ENCODE measurements at places on chromosomes 13 and 19. TPM values are rescaled to one million over a fixed set of nuclear protein-coding genes. Genes with fewer than 3 reads are reported as not detected.

GRCh38 chr13:112071102-112071722, 4.3 kb downstream of the SOX1 start:
- no peak for DNase-seq

The ZNF440 gene
- total RNA-seq = 8.4 TPM

GRCh38 chr19:39416152-39417120, 4.0 kb downstream of the PLEKHG2 start:
- no peak for DNase-seq

- DNase-seq = no peak
Measured at GRCh38 chr13:28573595-28574373, 78.9 kb upstream of the FLT1 start.

DNA sequence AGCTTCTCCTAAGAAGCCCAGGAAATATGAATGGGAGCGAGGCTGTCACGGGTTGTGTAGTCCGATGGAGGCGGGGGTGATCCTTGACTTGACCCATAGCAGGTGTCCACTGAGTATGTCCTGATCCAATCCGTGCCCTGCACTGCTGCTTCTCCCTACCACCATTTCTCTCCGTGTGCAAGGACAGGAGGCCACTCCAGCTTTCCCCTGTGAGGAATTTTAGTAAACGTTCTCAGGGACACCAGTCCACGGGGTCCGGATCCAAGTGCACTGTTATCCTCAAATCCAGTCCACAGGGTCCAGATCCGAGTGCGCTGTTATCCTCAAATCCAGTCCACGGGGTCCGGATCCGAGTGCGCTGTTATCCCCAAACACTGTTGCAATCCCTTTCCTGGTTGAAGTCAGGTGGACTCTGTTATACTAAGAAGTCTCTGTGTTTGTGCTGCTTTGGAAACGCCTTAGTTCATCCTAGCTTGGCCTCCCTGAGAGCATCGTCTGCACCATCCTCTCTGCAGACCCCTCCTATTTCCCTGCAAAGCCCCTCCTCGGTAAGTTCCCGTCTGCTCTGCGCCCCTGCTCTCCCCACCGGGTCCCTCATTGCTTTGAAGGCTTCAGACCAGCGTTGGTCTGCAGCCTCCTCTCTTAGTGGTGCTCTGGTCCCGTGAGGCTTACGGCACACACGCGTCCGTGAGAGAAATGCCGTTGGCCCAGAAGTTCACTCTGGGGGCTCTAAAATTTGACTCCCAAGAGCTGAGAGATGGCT, 303.5 kb downstream of the TEX29 start:
- DNase-seq = no peak

- no peak for DNase-seq
Measured at GRCh38 chr19:41939861-41940730, 11.8 kb upstream of the ERFL start.

The KLK8 gene
- not detected for total RNA-seq

DNA sequence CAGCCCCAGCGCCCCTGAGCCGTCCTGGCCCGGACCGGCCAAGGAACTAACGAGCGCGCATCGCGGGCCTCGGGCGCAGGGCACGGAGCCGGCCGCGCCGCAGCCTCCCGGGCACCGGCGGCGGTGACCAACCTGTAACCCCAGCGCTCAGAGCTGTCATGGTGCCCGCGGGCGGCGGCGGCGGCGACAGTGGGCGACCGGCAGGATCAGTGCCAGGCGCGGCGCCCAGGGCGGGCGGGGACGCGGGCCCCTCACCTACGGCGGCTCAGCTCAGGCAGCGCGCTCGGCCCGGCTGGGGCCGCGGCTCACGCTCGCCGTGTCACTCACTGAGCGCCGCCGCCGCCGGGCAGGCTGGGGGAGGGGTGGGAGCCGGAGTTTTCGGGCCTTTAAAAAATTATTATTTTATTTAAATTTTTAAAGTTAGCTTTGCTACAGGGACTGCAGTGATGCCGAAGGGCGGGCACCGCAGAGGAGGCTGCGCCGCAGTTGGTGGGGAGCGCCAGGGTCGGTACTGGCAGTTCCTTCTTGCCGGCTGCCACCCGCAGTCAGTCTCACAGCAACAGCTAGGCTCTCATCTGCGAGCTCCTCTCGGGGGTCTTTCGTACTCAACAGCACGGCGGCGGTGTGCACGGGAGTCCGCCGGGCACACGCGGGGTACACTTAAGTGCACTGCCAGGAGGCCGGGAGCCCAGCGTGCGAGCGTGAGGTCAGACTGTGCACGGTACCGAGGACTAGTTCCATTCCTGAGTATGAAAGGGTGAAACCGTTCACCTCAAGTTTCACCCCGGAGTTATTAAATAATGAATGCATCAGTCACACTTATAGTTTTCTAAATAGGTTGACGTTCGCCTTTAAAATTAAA, at the start of gene NALCN:
TSS of gene NALCN (minus strand) at position 328 of the 862 bp plus-strand sequence. CDS start 17,382 bp downstream, outside the sequence.
- no peak for DNase-seq

The PSENEN gene
- total RNA-seq = 9.0 TPM

DNA sequence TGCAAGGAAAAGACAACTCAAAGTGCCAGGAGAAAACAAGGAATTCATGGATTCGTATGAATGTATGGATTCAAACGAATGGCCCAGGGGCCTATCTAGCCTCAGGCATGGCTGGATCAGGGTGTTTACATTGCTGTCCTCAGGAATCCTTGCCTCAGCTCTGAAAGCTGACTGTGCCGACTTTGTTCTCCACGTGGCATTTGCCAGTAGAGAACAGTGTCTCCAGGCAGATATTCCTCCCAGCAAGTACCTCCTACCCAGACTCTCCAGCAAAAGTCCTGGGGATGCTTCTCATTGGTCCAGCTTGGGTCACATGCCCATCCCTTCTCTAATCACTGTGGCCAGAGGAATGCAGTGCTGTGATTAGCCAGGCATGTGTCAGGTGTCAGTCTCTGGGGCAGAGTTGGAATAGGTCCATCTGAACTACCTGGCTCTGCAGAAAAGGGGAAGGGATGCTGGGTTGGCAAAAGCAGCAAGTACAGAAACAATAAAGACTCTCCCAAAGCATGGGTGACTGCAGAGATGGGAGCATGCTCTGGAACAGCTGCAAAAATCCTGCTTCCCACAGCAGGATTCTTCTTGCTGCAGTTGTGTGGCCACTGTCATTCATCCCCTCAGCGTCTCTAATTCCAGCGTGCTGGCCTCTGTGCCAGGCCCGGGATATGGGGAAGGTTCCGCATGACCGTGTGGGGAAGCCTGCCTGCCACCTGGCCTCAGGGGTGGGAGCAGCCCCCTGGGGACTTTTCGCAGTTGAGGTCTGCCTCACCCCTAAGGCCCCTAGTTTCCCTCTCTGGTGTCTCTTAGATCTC, 30.0 kb downstream of the CCNE1 start:
- peak; percentile 57 for DNase-seq

GRCh38 chr13:75161804-75162203, 320.2 kb downstream of the TBC1D4 start:
- no peak for DNase-seq

GRCh38 chr13:36848199-36848982, 29.4 kb downstream of the RFXAP start:
- peak; percentile 19 for DNase-seq

DNA sequence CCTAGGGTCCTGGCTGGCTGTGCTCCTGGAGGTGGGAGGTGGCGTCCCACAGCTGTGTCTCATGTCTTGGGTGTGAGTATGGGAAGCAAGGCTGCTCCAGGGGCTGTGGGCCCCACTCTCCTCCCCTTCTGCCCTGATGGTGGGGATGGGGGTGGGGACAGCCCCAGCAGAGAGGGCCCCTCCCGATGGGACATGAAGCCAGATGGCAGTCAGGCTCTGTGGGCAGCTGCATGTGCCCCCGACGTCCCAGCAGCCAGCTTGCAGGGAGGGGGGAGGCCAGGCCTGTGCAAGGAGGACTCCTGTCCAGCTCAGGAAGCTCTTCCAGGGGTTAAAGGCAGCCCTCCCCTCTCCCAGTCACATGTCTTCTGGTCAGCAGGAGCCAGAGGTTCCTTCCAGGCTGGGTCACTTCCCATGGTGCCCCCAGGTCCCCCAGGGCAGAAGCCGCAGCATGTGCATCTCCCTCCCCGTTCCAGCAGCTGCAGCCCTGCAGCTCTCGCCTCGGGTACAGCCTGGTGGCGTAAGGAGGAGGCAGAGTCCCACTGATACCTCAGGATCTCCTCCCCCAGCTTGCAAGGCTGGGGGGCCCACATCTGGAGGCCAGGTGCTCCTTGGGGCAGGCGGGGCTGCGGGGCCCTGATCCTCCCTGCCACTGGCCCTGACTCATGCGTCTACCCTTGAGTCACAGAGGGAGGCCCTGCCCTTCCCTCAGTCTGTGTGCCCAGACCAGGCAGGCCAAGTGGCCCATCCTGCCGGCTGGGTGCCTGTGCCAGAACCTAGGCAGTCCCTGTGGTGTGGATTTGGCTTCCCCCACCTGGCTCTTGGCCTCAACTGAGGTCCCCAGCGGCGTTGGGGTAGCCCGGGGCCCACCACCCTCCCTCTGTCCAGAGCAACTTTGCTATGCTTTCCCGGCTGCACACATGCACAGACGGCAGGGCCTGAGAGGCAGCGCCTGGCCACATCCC, 13.0 kb downstream of the YIPF2 start:
- DNase-seq = peak; percentile 86

The ATP4A gene
- not detected for total RNA-seq

- DNase-seq = no peak
Measured at GRCh38 chr19:46602392-46603194, 1.5 kb downstream of the CALM3 start.

The ONECUT3 gene
- total RNA-seq = not detected

DNA sequence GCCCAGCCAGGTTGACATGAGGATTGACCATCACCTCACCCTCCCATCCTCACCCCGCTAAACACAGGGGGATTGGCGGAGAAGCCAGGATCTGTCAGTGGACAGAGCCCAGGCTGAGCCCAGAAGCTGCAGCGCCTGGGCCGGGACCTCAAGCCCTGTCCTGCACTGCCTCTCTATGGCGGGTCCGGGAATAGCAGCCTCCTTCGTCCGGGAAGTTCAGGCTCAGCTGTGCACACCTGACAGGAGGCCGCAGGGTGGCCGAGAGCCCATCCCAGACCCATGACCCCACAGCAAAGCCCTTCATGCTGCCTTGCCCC, 67.8 kb downstream of the SPACA7 start:
- peak; percentile 42 for DNase-seq

DNA sequence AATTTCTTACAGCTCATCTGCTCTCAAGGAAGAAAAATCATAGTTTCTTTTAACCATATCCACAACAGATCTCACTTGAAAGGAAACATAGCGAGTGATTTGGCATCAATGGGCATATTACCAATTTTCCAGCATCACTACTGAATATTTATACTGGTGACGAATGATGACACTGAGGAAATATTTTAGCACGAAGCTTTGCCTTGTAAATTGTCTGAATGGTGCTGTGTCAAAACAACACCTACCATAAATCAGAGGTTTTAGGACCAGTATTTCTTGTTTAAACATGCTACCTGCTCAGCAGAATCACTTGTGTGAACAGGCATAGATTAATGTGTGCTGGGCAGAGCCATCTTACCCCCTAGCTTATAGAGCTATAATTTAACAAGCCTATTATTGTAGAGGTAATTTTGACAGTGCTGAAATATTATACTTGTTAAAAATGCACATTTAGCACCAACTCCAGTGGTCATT, 146.8 kb downstream of the ABCC4 start:
- no peak for DNase-seq

The KCNK6 gene
- total RNA-seq = 2.7 TPM

The COLGALT1 gene
- total RNA-seq = 74.2 TPM

DNA sequence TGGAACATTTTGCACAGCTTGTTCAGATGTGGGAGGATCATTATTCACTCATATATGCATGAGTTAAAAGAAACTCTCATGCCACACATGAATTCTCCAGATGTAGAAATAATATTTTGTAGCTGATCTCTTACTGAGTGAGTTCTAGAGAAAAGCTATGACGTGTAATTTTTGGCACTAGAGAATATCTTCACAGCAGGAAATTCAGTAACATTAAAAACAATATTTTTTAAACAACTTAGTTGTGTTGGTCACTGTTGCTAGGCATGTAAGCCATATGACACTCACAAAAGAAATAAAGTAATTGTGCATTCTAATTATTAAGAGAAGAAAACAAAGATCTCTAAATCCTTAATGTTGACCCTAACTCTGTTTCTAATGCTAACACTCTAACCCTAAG, 371.4 kb upstream of the SLC10A2 start:
- DNase-seq = no peak

DNA sequence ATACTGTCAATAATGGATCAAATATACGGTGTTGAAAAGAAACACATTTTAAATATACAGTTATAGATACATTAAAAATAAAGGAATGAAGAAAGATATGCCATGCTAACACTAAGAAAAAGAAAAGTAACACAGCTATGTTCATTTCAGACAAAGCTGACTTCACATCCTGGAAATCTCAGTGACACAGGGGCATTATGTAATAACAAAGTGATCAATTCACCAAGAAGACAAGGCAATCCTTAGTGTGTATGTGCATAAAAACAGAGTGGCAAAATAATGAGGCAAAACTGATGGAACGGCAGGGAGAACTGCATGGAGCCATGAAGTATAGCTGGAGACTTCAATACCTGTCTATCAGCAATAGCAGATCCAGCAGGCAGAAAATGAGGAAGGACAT, 13.1 kb downstream of the ZNF14 start:
- no peak for DNase-seq

- no peak for DNase-seq
Measured at GRCh38 chr19:3792114-3792513, 5.9 kb upstream of the MATK start.

DNA sequence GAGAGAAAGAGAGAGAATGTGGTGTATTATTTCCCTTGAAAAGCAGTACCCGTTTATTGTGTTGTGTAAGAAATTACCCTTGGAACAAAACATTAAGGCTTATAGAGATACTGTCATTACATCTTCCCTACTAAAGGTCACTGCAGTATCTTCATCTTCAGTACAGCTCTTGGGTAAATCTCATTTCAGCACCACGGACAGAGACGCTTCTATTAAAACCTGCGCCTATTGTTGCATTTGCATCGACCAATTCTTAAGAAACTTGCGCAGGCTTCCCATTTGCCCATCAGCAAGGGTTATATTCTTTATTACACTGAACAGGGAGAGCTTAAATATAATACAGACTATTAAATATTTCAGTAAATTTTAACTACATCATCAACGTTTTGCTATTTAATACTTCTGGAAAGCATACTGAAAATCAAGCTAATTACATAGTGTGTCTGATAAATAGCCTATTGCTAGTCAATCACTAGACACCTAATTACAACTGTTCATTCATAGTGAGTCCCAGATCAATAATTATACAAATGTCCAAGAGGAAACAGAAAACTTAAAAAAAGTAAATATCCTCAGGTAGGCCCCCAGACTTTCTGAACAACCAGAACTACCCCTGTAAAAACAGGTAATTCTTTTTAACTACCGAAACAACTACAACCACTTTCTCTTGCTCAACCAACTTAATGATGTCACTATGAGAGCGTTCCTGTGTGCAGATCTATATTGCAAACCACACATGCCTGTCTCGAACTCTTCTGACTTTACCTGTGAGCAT, 350.6 kb downstream of the LIG4 start:
- peak; percentile 86 for DNase-seq
